ENCODE measurements at places on chromosomes 4 and X.

DNA sequence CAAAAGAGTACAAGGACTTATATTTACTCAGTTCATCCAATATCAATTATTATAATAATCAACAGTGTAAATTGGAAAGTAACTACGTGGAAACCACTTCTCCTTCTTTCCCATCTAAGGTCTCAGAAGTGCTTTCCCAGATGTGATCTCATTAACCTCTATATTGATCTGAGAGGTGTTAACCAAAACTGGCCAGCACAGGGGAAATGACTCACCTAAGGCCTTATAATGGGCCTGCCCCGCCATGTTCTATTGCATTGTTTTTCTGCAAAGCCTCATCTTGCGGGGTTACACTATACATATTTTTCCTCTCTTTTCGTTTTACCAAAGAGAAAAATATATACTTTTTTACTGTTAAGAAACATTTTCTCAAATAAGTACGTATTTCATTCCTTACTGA is 20.5 kb downstream of the RAB40A start:
- no peak for DNase-seq

DNA sequence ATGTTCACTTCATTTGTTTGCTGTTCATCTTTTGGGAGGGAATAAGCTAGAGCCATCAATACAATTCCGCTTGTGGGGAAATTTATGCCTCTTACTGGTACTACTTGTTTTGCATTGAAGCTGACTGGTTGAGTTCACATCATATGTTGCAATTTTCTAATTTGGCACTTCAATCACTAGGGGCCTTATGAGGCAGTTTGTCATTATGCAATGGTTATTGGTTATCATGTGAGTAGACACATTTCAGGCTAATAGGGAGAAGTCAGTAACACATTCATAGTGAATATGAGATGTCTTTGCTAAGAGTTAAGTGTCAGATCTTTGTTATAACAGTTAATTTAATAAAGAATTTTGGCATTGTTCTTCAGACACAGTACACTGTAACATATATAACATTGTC is 5.0 kb downstream of the RPL36A start:
- no peak for DNase-seq

DNA sequence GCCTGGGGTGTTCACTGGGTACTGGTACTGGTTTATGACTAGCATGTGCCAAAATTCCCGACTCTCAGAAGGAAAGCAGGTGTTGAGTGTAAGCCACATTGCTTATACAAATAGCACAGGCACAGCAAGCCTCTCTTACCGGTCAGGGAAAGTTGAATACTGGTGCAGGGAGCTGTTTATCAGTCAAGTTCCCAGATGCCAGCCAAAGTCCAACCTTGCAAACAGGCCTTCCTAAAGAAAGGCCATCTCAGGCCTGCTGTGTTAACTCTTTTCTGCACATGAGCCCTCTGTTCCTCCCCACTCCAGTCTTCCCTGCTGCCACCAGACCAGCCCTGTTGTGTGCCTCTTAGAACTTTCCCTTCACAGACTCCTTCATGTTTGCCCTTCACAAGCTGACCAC is 34.2 kb downstream of the PKD2 start:
- no peak for DNase-seq

- DNase-seq, result no peak
Observed at GRCh38 chrX:47804315-47804714, 32.4 kb upstream of the ZNF81 start.

GRCh38 chr4:108636246-108636645 is 14.2 kb upstream of the OSTC start:
- DNase-seq, result no peak

GRCh38 chr4:68700152-68700551 is 29.7 kb upstream of the UGT2B15 start:
- DNase-seq, result no peak

GRCh38 chr4:165877286-165877685 is 4.2 kb downstream of the TLL1 start:
- DNase-seq, result no peak

DNA sequence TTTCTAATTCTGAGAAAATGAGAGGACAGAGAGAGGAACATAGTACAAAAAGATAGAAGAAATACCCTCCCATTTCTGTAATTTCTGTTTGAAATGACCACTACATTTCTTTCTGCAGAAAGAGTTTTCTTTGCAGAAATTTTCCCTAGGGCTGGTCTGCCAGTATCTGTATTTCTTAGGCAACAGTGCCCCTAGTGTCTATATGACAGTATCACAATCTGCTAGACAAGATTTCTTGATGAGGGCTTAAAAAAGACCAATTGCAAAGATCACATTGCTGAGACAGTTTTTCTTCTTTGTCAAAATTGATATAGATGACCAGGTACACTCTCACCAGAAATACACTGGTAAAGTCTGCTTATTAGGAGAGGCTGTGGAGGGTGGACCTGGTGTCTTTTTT is 81.0 kb upstream of the ZDHHC15 start:
- DNase-seq, result no peak

DNA sequence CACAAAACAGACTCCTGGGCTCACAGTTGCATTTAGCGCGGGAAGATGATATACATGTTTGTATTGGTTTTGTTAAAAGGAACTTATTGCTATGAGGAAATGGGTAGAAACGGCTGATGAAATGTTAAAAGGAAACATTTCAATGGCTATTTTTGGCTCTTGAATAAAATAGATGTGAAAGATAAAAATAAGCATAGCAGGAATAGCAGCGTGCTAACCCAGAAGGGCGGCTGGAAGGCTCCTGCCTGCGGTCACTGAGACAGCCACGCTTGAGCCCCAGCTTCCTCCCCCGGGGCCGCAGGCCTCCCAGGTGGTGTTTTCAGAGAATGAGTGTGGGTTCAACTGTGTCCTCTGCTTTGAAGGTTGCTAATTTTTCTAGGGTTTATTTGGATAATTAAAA is 35.0 kb upstream of the CLCN4 start:
- DNase-seq, result no peak

GRCh38 chr4:161206528-161207080 is 957.2 kb downstream of the FSTL5 start:
- no peak for DNase-seq

DNA sequence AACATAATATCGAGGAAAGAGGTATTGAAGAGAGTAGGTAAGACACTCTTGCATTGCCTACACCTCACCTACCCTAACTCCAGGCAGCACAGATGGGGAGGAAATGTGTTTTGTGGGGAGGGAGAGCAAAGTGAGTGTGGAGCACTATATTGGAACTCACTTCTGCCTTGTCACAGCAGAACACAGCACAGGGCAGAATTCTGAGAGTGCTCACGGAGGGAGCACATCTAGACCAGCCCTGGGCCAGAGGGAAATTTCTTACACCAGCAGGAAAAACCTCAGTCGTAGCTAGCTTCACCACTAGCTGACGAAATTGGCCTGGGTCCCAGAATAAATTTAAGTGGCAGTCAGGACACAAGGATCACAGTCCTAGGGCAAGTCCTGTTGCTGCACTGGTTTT is 517.3 kb downstream of the TMA16 start:
- no peak for DNase-seq

DNA sequence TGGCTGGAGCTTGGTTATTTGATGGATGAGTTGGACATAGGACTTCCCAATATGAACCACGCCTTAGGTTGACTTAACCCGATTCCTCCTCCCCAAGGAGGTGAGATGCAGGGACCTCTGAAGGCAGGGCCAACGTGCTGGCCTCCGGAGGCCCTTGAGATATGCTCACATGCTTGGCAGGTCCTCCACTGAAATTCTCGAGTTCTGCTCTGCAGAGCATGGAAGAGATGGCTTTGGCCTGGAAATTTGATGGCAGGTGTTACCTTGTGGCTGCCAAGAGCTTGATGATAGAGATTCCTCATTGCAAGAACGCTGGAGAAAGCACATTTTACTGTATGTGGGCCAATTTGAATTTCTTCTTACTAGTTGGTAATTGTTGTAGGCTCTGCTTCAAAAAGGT is 117.4 kb upstream of the LIMCH1 start:
- DNase-seq, result no peak

DNA sequence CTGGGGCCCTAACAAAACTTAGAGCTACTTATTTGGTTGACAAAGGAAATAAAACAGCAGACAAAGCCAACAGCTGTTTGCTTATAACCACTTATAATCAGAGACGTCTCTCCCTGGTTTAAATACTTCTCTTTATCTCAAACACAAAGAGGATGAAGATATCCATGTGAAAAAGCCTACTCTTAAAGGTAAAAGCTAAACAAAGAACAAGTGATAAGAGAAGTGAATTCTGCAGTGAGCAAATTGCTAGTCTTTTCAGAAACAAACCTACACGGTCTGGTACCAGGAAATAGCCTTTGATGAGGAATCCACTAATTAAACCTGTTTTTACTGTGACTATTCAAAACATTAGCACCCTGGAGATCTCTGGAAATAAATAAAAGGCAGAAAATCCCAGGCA is 46.7 kb downstream of the GRIA3 start:
- DNase-seq, result no peak

GRCh38 chrX:73214426-73215094 is at the start of gene NAP1L2:
Gene NAP1L2, minus strand, starts transcription at chrX:73214851. Its CDS starts 359 bp downstream, at chrX:73214492.
- no peak for DNase-seq

- DNase-seq, result no peak
Observed at GRCh38 chr4:77028246-77028645, 47.5 kb downstream of the CCNI start.
